ENCODE measurements at places on chromosomes 7 and 10.

DNA sequence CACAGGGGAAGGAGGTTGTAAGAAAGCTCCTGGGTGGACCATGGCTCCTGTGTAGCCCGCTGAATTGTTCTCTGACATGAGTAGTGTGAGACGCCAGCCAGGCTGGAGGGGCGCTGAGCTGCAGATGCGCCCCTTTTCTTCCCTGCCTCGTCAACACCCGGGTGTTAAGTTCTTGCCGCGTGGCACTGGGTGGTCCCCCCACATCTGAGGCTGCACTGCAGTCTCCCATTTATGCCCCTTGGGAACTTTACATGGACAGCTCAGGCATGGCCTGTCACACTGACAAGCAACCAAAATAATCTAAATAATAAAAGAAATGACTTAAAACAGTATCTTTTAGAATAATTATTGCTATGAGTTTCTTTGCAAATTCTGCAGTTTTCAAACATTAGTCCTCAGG lies 34.6 kb upstream of the HSPA12A start:
- no peak for DNase-seq

DNA sequence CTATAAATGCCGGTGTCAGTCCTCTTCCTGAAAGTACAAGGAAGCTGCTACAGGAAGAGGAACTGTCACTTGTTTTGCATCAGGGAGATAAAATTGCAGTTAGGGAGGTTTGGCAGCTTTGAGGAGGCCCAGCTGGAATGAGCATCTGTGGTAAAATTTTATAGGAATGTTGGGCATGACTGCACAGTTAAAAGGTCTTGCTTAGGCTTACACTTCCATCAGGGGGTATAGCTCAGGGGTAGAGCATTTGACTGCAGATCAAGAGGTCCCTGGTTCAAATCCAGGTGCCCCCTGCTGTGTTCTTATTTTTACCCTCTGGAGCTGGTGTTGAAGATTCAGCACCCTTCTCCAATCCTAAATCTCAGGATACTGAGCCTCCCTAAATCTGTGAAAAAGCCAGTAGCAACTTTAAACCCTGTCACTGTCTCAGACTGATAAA lies 65.9 kb downstream of the ZNF467 start:
- no peak for DNase-seq

GRCh38 chr10:61642676-61643075 lies 20.1 kb upstream of the CABCOCO1 start:
- no peak for DNase-seq

- no peak for DNase-seq
Measured at GRCh38 chr7:5421714-5422395, 1.8 kb downstream of the TNRC18 start.

DNA sequence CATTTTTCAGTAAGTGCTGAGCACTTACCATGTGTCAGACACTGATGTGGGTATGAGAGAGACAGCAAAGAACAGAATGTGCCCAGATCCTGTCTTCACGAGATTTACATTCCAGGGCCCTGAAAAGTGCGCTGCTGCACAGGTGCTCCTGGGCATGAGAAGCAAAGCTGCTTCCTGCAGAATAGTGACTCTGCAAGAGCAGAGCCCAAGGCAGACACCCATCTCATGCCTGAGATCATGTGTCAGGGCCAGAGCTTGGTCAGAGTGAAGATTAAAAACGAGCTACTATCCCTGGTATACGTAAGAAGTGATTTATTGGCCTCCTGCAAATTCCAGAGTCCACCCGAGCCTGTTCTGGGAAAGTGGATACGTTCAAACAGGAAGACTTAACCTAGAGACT lies 824.4 kb downstream of the GRID1 start:
- DNase-seq: no peak

DNA sequence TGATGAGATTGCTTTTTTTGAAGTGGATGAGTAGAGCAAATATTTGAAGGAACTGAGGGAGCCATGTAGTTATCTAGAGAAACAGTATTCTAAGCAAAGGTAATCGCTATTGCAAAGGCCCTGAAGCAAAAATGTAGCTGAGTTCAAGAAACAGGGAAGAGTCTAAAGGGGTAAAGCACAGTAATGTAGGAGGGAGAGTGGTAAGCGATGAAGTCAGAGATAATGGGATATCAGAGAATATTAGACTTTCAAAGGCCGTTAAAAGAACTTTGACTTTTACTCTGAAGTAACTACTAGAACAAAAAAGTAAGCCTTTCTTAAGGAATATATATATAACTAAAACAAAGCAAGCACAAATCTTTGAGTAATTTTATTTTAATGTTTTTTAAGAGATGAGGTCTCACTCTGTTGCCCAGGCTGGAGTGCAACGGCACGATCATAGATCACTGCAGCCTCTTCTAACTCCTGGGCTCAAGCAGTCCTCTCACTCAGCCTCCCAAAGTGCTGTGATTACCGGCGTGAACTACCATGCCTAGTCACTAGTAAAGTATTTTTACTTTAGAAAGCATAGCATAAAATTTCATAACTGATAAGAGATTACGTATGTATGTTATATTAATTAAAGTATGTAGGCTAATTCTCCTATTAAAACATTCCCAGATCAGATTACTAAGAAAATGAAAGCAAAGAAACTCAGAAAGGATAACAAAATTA lies 61.7 kb upstream of the OIT3 start:
- DNase-seq: no peak

GRCh38 chr7:1591876-1592275 lies 22.0 kb upstream of the PSMG3 start:
- no peak for DNase-seq

- DNase-seq: no peak
Measured at GRCh38 chr7:139739863-139740597, 37.8 kb downstream of the HIPK2 start.

GRCh38 chr7:100641860-100642533 lies 645 bp upstream of the TFR2 start:
- no peak for DNase-seq

DNA sequence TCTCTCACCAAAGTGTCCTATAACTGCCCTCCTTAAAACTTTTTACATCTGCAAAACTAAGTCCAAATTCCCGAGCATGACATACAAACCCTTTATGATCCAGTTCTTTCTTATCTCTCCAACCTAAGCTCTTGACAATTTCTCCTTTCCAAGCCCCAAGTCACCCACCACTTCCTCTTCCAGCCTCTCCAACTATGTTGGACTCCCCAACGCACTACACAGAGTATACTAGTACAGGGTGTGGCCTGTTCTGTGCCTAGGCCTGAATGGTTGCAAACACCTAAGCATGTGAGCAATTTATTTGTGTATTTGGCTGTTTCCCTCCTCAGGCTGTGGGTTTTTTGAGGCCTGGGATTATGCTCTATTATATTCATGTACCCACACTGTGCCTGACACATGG lies 101.2 kb upstream of the APBB1IP start:
- DNase-seq: no peak

DNA sequence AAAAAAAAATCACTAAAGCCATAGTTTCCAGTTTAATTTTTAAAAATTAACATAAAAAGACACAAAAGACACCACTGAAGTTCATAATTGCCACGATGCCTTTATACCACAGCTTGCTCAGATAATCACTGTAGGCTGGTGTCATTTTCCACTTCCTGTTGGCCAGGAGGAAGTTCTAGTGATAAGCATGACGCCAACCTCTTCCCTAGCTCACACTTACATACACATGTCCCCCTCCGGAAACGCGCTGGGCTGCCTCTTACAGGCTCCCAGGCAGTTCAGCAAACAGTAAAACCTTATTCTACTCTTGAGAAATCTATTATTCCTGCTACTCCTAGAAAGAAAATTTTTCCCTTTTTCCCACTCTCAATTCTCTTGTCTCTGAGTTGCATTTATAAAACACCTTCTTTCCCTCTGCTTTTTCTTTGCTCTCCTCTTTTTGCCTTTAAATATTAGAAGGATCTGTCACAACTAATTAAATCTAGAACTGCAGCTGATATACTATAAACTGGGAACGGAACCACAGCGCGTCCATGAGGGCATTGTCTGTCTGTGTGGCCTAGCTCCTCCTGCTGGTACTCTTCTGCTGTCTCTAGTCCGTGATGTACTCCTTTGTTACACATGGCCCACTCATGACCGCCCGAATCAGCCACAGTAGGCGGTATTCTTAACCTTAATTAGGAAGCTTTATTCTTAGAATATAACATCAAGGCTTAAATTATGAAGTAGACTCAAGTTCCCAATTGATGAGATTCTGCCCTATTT lies 664.9 kb downstream of the CNTNAP2 start:
- no peak for DNase-seq

GRCh38 chr10:20877986-20878983 lies 18.8 kb downstream of the NEBL start:
- no peak for DNase-seq
